ENCODE measurements at places on chromosomes 2 and 18. TPM values are rescaled to one million over a fixed set of nuclear protein-coding genes. Genes with fewer than 3 reads are reported as not detected.

GPR75 gene
- polyA plus RNA-seq: 2.7 TPM

ME2 gene
- 20.4 TPM for polyA plus RNA-seq

RHOB gene
- polyA plus RNA-seq: 232 TPM

CNGA3 gene
- 0.07 TPM for polyA plus RNA-seq

PLB1 gene
- 44.3 TPM for polyA plus RNA-seq

CYTIP gene
- polyA plus RNA-seq: 2.5 TPM

SFT2D3 gene
- polyA plus RNA-seq: 5.4 TPM

STON1 gene
- polyA plus RNA-seq: 4.6 TPM

ILKAP gene
- 131 TPM for polyA plus RNA-seq

MAP3K19 gene
- not detected for polyA plus RNA-seq

TRIM43 gene
- not detected for polyA plus RNA-seq

GKN1 gene
- polyA plus RNA-seq: 1.7 TPM

TUBA3E gene
- polyA plus RNA-seq: not detected

DNA sequence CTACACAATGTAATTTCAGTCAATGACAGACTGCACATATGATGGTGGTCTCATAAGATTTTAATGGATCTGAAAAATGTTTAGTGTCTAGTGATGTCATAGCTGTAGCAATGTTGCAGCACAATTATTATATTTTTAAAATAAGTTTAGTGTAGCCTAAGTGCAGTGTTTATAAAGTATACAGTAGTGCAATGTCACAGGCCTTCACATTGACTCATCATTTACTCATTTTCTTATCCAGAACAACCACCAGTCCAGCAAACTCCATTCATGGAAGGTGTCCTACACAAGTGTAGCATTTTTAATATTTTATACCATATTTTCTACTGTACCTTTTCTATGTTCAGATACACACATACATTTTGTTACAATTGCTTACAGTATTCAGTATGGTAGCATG is 663.1 kb downstream of the ERBB4 start:
- no peak for DNase-seq

GRCh38 chr2:10889651-10890215 is 22.0 kb upstream of the KCNF1 start:
- DNase-seq: no peak

DNA sequence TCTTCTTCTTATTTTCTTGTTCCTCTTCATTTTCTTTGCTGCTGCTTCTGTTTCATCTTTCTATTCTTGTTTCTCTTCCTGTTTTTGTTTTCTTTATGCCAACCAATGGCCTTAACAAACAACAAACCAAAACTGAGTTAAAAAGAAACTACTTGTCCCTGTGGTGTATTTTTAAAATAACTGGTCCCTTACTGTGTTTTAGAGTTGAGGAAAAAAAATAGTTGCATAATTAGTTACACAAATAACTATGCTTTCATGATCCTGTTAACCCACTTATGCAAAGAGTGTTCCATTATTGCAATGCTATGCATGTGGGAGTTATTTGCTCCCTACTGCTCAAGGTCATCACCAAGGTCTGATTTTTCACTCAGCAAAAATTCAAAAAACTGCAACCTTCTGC is 39.5 kb upstream of the IMP4 start:
- DNase-seq: no peak

DNA sequence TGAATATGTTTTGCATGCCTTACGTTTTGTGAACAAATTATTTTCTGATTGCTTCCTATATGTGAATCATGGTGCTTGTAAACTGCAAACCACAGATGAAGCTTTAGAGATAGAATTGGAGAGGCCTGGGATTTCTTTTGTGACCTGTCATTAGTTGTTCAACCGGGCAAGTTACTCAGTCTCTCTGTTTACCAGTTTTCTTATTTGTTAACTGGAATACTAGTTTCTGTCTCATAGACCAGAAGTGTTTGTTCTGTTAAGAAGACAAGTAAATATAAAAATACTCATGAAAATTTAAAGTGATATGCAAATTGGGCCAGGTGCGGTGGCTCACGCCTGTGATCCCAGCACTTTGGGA is 27.3 kb downstream of the DGKD start:
- DNase-seq: no peak

GRCh38 chr2:27955384-27956161 is 65.0 kb downstream of the BABAM2 start:
- no peak for DNase-seq

DNA sequence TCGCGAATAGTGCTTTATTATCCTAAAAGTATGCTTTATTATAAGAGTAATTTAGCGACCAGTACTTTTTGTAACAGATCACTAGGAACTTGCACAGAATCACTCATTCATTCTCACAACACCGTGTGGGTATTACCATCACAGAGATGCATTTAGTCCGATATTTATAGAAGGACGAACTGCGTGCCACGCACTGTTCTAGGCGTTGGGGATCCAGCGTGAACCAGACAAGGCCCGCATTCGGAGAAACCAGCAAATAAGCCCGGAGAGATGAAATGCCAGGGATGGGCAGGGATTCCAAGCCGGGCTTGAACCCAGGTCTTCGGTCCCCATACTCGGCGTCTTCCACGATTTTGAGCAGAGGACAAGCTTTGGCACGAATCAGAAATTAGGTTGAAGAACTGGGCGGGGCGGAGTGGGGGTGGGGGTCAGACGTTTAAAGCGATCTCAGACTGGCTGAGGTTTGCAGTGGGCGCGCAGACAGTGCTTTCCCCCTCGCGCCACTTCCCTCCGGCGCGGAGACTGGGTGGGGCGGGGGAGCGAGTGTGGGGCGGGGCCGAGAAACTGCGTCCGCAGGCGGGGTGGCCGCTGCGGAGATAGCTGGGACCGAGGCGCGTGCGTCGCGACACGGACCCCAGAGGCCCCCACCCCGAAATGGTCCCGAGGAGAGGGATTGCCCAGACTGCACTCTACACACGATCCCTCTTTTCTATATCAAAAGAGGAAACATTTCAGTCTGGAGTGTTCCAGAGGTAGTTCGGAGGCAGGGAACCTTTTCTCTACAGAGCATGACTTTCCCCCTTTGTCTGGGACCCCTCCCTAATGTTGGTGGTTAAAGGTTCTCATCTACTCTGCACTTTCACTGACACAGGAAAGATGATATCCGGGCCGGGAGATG is 1.1 kb upstream of the CXCR4 start:
- peak; percentile 75 for DNase-seq

DNA sequence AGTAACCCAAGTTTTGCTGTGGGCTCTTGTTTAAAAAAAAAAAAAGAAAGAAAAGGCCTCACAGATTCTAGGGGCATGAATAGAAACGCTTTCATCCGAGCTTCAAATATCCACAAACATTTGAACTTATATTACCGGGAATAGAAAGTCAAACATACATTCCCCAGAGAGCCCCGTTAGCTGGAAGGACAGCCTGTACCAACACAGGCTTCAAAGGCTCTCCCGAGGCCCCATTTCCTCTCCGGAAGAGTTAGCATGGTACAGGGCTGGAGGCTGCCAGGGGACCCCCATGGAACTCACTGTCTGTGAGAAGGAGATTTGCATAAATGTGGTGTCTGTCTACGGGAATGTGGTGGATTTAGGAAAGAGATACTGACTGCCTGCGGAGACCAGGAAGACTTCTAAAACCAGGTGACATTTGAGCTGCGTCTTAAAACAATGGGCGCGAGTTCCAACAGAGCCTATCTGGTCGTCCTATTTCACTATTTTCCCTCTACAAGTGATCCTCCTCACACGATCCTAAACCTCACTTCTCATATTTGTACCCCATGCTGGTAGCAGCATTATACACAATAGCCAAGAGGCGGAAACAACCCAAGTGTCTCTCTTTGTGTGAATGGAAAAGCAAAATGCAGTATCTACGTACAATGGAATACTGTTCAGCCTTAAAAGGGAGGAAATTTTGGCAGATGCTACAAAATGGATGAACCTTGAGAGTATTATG is 820 bp upstream of the MATN3 start:
- DNase-seq: no peak

DNA sequence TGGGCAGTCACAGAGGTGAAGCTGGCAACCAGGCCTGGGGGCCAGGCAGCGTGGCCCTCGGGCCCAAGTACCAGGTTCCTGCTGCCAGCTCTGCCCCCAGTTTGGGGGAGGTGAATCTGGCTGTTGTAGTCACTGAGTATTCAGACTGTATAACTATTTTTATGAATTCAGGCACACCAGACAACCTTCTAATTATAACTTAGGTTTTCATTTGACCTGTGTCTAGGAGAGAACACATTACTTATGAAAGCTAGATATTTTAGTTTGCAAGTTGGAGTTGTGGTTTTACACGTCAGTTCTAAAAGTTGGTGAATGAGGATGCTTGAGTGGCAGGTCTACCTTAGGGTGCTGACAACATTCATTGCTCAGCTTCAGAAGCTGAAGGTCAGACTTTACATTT is 71.7 kb downstream of the LIMS1 start:
- DNase-seq: no peak

DNA sequence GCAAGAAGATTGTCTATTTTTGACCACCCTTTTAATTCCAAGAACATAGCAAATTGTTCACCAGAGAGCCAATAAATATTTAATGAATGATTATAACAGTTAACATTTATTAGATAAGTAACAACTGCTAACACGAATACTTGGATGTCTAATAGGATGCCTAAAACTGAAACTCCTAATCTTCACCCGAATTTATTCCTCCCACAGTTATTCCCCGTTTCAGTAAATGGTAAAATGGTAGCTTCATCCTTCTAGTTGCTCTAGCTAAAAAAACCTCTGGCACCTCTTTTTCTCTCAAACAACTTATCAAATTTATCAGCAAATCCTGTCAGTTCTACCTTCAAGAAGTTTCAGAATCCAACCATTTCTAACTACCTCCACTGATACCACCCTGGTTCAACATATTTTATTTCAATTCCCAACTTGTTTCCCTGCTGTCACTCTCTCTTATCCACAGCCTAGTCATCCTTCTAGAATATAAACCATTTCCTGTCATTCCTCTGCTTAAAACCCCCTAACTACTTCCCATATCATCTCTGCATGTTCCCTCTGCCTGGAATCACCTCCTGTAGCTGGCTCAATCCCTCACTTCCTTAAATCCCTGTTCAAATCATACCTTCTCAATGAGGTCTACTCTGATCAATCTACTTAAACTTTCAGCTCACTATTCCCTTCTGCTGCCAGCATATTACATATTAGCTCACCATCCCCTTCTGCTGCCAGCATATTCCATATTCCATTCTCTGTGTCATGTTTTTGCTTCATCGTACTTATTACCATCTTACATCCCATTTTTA is 93.8 kb downstream of the ROCK2 start:
- DNase-seq: no peak

- DNase-seq: peak; percentile 69
Measured at GRCh38 chr2:218270721-218271486, 585 bp downstream of the PNKD start.

- DNase-seq: no peak
Measured at GRCh38 chr18:12121175-12122042, 27.8 kb downstream of the ANKRD62 start.

DNA sequence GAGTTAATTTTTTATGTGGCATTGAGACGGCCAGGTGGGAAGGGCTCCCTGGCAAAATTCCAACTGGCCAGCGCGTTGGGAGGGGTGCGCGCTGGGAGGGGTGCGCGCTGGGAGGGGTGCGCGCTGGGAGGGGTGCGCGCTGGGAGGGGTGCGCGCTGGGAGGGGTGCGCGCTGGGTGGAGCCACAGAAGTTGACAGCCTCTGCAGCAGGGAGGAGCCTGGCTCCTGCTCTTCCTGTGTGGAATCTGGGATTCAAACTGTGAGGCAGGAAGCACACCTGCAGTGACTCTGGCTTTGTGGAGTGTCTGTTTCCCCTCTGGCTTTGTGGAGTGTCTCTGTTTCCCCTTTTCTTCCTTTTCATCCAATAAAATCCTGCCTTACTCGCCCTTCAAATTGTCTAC is 147.9 kb upstream of the CBLN2 start:
- no peak for DNase-seq

Data from adrenal gland (tissue), 19 donors.